Globus pallidus (tissue), 1 donor: ENCODE measurements at places on chromosomes 7 and 10.
A peak's percentile ranks its signal among the peaks of the same experiment; 100 is the strongest.

DNA sequence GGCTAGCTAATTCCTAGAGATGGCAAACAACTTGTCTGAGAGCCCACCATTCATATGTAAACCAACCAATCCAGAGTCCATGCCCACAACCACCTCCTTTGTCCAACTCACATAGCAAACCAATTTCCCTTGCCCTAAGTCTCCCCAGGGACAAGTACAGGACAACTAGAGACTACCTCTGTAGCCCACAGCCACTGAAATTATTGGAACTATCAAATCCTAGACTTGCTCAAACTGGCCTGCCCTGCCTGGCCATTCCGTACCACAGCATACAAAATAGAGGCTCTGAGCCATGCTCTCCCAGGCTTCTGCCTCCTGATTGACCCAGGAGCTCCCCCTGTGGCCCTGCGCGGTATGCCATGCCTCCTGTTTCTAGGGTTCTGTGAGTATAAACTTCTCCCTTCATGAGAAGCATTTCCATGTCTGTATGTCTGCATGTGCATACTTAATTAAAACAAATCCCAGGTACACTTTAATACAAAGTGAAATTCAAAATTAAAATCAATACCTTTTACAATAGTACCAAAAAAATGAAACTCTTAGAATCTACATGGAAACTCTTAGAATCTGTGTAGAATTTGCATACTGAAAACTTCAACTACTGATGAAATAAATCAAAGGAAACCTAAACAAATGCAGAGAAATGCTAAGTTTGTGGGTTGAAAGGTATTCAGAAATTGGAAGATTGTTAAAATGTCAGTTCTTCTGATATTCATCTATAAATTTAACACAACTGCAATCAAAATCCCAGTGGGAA is 4.0 kb upstream of the HECW1 start:
- DNase-seq = peak; percentile 41

DNA sequence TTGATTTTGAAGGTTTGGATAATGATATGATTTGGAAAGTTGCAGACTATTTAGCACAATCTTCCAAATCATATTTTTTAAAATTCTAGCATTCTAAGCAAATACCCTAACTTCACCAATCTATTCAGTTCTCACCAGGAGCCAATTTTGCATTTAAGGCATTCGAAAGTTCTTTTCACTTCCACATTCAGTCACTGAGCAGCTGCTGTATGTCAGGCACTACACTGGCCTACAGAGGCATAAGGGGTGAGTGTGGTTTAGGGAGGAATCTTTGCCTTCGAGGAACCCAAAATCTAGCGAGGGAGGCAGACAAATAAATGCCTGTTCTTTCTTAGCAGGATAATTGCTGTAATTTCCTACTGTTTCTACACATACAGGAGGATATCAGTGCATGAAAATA is 10.7 kb upstream of the UCN3 start:
- DNase-seq = no peak

GRCh38 chr10:34954142-34954541 is 136.0 kb downstream of the CUL2 start:
- DNase-seq = no peak

DNA sequence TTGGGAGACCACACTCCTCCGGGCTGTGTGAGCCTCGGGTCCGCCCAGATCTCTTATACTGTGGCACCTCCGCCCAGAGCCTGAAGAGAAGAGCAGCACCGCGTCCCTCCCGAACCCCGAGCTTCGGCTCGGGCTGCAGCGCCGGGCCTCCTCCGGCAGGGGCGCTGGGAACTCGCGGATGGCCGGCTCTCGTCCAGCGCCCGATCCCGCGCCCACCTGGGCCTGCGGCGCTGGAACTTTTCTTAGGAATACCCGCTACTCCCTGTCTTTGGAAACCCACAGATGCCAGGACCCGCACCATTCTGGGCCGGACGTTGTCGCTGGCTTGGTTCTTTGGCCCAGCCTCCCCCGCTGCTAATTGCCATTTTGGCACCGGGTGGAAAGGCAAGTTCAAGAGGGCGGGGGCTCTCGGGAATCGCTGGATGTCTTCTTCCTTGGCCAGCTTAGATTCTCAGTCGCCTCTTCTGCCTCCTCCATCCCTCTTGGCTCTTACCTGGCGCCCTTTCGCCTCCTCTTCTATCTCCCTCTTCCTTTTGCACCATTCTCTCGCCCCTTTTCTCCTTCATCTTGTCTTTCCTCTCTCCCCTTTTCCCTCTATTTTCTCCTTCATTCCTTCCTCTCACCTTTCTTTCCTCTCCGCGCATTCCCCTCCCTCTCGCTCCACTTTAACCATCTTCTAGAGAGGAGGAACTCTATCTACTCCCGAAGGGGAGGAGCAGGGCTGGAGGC is 2.1 kb upstream of the SORCS3 start:
- DNase-seq = no peak

GRCh38 chr10:50387732-50388073 is 136.4 kb upstream of the ASAH2 start:
- DNase-seq = no peak

- no peak for DNase-seq
These were observed 860.6 kb upstream of the CELF2 start for GRCh38 chr10:10156917-10157600.

DNA sequence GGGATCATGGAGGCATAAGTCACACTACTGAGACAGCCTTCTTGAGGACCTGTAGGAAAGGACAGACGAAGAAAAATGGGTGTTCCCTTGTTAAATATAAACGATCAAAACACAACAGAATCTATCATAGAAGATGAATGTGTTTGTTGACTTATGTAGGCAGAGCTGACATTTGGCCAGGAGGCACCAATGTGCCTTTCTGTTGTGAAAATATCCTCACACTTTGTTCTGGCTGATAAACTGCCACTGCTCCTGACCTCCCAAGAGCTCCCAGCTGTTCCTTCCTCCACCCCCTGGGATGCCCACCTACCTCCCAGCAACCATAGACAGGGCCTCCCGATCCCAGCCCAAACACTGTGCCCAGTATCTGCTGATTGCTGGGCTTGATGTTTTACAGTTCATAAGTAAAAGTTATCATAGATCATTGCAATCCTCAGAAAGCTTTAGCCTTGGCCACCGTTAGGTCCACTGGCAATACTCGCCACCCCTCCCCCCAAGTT is 116.6 kb downstream of the CTTNBP2 start:
- no peak for DNase-seq

DNA sequence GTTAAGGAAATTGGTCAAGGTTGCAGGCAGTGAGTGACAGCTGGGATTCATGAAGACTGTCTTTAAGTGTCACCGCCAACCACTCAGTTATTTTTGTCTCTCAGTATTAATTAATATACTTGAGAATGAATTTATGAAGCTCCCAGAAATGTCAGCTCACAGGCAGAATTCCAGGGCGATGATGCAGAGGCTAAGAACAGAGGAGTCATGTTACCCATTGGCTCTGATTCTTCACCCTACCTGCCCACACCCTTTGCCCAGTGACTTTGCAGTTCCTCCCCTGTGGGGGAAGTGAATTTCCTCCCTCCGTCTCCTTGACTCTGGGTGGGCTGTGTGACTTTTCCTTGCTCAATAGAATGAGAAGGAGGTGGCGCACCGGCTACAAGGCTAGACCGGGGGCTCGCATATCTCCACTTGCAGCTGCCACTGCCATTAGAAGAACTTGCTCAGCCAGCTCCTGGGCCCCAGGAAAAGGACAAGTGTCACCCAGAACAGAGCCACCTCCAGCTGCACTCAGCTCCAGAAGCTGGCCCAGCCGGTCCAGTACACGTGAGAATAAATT is 157.1 kb upstream of the PRKCQ start:
- DNase-seq = no peak

- DNase-seq = no peak
These were observed 122.5 kb upstream of the MBL2 start for GRCh38 chr10:52895059-52895458.

DNA sequence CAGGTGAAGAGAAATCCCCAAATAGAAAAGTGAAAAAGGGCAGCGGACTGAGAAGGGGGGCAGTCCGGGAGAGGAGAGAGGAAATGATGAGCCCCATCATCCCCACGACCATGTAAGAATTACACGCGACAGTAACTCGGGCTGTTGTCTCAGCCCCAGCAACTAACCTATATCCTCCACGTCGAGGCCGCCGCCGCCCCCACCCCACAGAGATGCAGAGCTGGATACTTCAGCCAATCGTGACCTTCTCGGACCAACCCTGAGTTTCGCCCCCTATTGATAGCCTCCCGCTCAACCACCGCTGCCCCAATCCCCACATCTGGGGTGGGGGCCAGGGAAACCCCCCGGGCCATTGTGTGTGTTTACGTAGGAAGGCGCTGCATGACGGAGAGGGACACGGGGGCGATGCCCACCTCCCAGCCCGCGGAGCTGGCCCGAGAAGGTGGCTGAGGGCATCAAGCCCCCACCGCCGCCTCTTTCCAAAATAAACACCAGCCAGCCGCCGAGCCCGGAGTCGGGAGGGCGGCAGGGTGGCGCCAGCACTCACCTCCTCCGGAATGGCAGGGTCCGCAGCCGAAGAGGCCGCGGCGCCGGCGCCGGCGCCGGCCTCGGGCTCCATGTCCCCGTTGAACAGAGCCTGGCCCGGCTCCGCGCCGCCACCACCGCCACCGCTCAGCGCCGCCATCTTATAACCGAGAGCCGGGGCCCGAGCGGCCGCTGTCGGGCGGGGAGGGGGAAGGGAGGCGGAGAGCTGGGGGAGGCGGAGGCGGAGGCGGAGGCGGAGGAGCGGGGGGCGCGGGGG is 509 bp downstream of the BRAF start:
- DNase-seq = peak; percentile 85
